NCI-H1930 (cell line): ENCODE measurements at places on chromosomes 7 and 10.

DNA sequence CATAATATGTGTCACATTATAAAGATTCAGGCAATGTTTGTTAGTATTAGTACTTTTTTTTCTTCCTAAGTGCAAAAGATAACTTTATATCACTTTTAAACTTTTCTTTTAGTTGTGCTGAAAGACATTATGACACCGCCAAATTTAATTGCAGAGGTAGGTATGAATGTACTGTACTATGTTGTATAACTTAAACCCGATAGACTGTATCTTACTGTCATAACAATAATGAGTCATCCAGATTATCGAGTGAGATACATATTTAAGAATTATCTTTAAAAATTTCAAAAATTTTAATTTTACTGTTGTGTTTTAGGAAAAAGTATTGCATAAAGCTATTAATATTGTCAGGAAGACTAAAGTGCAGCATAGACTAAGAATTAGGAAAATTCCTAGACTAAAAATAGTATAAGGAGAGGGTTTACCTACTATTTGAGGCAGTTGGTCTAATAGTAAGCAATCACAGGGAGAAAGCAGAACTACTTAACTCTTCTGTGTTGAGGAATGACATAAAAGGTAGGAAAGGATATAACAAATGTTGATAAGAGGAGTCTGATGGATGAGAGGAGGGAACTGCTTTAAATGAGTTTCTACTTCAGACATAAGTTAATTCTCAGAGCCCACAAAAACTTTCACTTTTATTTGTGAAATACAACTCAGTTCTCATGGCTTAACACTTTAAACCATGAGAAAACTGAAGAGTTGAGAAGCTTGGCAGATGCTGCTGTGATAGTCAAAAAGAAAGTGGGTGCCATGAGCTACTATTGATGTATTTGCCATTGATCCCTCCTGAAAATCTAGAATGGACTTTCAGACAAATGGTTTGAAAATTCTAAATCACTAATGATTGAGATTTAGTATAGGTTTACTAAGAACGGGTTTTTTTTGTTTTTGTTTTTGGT lies 67.8 kb downstream of the PTEN start:
- DNase-seq: no peak

GRCh38 chr10:133313192-133313591 lies 4.5 kb downstream of the ZNF511 start:
- no peak for DNase-seq

GRCh38 chr7:35241884-35242283 lies 12.0 kb downstream of the TBX20 start:
- DNase-seq: no peak

DNA sequence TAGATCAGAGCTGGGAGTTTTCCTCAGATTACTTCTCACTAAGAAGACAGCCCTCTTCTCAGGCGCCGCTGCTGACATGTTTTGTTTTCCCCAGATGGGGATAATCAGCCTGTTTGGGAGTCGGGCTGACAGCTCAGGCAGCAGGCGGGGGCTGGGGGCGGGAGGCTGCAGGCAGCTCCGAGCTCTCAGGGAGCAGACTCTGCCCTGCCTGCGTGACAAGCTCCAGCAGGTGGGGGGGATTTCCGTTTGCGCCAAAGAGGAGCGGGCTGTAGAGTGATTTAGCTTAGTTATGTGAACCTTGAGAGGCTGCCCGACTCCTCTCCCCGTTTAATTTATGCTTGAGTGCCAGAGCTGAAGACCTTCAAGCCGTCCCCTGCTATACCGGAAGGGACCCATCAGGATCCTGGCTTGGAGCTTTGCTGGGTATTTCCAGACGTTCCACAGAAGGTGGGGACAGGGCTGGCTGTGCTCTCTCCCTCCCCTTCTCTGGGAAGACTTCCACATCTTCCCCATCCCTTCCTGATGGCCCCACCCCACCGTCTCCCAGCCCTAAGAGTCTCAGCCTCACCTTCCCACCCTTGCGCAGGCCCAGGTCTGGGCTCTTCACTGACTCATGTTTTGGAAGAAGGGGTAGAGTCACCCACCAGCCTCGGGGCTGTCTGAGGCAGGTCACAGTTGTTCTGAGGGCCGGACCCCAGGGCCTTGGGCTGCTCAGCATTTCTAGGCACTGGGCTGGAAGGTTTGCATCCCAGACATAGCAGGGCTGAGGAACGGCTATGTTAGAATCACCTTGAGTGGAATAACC lies 24.7 kb upstream of the ADCYAP1R1 start:
- no peak for DNase-seq

DNA sequence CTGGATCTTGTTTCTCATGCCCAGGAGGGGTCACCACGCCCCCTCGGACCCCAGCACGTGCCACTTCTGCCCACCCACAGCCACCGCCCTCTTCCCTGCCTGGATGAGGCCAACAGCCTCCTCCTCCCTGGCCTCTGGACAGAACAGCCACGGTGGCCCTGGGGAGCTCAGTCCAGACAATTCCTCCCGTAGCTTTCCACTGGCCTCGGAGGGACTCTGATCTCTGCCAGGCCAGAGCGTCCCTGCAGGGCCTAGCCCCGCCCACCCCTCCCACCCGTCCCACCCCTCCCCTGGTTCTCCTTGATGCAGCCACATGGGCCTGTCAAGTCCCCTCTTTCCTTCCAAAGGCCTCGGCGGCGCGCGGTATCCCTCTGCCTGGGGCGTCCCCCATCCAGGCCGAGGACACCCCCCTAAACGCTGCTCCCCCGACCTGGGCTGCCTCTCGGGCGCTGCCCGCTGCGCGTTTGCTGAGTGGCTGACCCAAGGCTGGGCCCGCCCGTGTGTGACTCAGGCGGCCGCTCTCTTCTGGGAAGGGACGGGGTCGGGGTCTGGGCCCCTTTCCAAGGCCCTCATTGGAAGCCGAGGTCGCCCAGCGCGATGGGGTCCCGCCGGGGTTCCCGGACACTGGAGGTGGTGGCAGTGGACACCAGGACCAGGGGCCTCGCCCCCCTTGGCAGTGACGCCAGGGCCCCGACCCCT lies 557 bp downstream of the TMEM120A start:
- peak; percentile 28 for DNase-seq

- no peak for DNase-seq
Observed at GRCh38 chr7:34165927-34166550, 260.7 kb downstream of the BMPER start.

DNA sequence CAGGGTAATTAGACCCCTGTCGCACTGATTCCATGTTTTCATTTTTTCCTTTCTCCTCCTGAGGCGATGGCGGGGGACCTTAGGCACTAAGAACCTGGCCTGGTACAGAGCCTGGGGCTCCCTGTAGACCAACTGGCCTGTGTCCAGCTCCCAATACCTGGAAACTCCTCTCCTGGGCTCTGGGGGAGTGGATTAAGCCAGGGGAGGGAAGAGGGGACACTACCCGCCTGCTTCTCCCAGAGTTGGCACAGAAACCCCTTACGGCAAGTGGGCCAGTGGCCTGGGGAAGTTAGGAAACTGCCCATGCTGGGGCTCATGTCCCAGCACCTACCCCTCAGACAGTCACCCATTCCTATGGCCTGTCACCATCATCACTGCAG lies 121.6 kb downstream of the GRID1 start:
- no peak for DNase-seq
